ENCODE measurements at places on chromosomes 6 and 20.

GRCh38 chr20:32227744-32228688 is 20.3 kb downstream of the POFUT1 start:
- no peak for DNase-seq

DNA sequence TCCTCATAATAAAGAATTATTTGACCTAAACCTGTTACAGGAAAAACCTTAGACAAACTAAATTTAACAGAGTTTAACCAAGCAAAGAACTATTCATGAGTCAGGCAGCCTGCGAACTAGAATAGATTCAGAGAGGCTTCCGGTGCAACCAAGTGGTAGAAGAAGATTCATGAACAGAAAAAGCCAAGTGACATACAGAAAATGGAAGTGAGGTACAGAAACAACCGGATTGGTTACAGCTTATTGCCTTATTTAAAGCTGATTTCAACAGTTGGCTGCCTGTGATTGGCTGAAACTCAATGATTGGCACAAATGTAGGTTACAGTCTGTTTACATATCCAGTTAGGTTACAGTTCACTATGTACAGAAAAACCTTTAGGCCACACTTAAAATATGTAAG is 10.1 kb downstream of the PPP1R3G start:
- no peak for DNase-seq

- no peak for DNase-seq
These were observed 10.3 kb downstream of the CLDN20 start for GRCh38 chr6:155274106-155274505.

- DNase-seq = no peak
These were observed 134.0 kb downstream of the QRSL1 start for GRCh38 chr6:106763361-106763760.

DNA sequence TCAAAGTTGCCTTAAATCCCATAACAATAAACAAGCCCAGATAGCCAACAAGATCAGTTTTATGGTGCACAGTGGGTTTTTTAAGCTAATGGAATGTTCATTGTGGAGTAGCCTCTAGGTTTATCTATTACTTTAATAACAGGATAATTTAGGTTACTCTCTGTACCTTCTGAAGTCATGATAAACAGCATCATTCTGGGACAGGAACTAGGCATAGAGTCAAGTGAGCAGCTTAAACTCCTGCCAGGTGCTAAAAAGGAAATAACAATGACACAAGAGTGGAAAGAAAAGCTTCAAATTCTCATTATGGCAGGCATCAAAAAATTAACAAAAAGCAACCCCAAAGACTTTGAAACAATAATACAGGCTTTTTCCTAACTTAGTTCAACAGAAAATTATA is 228.8 kb downstream of the HACE1 start:
- DNase-seq = no peak

DNA sequence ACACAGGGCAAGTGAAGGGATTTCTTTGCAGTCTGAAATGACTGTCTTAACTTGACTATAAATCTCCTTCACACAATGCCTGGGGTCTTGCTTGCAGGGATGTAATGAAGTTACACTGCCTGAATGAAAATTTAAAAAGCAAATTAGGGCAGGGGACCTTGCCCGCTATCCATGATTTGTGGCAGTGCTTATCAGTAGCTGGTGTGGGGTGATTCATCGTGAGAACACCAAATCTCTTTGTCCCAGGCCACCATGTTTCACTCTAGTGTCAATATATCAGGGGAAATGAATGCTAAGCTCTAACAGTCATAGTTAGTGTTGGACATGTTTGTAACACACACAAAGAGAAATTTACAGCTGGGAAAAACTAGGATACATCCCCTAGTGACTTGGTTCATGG is 713.7 kb upstream of the EPHA7 start:
- no peak for DNase-seq

GRCh38 chr20:19207541-19207940 is 4.9 kb upstream of the SLC24A3 start:
- no peak for DNase-seq

Data from NCI-H1105 (cell line).